ENCODE measurements at places on chromosomes 4 and X.

DNA sequence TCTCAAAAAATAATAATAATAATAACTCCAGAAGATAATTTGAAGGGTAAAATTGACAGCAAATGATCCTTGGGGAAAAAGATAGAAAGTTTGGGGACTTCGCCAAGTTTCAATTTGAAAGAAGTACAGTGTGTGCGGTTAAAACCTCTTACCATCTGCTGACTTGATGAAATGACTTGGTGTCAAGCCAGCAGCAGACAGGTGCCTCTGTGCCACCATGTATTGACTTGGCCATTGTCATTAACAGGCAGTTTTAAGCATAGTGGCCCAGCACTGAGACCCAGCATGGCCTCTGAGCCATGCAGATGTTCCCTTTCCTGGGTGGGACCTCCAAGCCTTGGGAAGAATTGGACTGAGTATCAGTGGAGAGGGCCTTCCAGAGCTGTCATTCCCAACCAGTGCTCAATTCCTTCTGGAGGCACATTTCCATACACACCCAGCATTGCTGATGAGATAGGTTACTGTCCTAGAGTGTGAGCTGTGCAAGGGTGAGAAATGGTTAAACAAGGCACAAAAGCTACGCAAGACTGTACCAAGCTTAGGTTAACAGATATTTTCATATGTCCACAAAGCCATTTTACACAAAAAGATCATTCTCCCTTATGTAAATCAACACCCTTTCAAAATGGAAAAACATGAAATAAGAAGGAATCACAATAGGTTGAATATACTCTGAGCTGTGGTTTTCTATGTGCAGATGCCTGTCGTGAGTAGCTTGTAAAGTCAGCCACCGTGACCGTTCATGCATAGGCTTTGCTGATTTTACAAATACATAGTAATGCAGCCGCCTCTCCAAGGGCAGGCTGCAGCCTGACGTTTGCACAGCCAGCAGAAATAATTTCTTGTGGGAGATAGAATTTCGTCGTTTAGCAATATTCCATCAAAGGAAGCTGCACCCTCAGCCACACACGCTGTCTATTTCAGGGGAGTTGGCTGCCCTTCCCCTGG is 59.4 kb upstream of the FBXW7 start:
- peak; percentile 7 for DNase-seq

DNA sequence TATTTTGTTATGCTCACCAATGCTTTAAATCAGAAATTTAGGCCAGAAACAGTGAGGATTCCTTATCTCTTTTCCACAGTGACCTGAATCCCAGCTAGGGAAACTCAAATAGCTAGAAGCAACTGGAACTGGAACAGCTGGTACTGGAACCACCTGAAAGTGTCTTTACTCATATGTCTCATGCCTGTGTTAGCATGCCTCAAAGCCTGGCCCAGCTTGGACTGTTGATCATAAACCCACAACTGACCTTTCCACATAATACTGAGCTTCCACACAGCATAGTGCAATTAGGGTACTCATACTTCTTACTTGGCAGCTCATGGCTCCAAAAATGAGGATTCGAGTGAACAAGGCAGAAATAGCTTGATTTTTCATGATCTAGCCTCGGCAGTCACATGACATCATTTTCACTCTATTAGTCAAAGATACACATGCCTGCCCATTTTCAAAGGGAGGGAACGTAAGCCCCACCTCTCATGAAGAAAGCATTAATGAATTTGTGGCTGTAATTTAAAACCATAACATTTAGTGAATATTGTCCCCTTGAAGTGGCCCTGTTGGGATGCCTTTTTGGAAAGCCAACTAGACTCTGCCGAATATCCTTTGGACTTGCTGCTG is 80.8 kb upstream of the ACSL1 start:
- DNase-seq: no peak

DNA sequence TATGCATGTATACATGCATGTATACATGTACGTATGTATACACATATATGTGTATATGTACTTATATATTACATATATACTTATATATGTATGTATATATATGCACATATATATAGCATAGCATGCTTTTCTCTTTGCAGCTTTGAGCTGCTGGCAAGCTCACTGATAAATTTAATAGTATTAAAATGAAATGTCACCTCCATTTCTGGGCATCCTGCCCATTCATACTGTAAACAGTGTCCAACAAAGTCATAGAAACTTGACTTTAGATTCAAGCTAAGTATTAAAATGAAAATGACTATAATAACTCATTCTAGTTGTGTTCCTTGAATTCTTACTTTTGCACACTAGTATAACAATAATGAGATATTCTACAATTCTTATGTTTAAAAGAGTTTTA is 163.7 kb downstream of the CFAP47 start:
- no peak for DNase-seq

DNA sequence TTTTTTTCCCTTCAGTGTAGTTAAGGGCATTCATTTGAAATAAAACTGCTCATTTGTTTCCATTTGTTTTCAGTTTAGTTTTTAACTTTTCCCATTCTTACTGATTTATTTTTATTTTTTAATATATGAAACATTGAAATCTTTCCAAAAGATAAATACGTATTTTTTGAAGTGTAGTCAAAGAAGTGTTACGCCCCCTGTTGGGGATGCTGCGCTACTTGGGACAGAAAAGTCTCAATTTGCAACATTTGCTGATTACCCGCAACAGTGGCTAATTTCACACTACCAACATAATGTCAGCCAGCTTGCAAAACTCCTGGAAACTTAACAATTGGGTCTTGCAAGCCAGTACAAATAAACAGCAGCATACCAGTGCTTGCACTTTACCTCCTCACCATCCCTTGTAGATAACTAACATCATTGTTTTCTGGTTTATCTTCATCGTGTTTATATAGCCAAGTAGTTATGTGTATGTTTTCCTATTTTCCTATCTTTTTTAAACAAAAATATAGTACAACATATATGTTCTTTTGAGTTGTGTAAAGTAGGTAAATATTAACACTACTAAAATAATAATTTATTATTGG is 158.6 kb downstream of the STPG2 start:
- no peak for DNase-seq

DNA sequence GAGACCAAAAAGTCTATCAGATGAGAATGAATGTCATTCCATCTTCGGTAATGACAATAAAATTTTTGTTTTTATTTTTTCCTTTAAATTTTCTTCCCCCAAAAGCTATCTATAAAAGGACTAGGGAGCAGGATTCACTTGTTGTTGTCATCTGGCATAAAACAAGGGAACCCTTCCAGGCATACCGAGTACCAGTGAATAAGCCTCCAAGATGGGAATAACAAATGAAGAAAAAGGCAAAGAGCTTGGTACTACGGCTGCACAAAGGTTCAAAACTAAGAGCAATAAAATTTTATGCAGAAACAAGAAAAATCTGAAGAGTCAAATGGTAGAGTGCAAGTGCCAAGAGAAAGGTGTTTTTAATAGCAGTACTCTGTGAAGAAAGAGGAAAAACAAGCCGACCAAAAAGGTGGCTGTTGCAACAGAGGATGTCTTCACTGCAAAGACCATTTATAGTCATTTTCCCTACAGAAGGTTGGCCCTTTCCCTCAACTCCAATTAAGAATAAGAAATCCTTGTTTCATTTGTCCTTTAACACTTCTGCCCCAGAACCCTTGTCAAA is 25.8 kb downstream of the PPP3CA start:
- no peak for DNase-seq

GRCh38 chr4:62399242-62399641 is 1199.1 kb downstream of the ADGRL3 start:
- no peak for DNase-seq

DNA sequence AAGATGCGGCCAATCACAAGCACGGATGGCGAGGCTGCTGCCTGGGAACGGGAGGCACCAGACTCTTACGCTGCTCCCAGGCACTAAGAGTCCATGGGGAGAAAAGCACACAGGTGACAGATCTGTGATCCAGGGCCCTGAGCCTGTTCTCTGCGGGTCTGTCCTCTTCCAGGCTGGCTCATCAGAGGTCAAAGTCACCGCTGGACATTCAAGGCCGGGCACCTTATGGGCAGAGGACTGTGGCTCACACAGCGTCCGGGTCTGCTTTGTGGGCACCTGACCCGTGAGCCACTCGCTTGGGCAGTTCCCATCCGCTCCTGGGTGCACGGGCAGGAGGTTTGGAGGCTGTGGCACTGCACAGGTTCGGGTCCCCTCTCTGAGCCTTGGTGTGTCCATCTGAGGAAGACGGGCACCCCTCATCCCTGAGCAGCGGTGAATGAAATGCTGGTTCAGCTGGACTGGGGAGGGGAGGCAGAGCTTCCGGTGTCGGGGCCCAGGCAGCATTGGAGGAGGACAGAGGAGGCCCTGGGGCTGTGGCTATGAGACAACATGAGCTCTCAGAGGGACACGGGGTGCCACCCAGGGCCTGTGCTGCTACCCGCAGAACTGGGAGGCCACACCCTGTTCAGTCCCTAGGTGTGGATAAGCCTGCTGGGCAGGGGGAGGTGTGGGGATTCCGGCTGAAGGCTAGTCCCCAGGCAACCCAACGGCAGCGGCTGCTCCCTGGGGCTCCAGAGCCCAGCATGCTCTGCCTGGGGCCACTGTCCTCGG is 61.2 kb upstream of the AFAP1 start:
- DNase-seq: no peak

DNA sequence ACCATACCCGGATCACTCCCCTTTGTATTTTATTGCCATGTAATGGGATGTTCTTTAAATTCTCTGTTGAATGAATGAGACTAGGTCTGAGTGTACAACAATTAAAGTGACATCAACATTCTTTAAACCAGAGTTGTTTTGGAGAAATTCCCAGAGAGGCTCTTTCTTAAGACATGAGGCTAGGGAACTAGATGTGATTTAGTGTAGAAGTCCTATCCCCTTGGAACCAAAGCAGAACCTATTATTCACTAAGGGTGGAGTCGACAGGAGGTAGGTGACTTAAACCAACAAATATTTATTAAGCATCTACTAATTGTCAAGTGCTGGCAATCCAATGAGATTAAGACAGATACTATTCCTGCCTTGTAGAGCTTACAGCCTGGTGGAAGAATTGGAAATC is 1.7 kb downstream of the EIF1AX start:
- DNase-seq: peak; percentile 35

- DNase-seq: peak; percentile 36
Measured at GRCh38 chr4:146029147-146029546, 90.5 kb upstream of the ZNF827 start.

DNA sequence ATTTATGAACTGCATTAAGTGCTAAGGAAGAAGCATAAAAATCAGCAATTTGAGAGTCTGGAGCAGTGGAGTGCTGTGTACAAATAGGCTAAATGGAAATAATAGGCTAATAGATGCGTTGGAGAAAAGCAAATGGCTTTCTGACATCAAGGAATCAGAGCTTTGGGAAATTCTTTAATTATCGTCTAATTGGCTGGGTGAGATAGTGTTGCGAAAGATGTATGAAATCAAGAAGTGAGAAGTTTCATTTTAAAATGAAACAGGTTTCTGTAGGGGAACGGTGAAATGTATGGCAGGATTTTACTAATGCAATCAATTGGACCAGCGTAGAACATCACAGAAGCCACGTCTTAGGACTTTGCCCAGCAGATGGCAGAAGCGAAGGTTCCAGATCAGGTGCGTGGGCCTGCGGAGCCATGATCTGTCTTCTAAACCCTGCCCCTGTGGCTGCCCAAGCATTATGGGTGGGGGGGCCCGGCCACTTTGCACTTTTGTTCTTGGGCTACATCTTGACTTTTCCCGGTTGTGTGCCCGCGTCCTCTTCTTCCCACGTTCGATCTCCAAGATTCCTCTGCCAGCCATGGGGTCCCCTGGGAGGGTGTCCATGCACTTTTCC is 118.5 kb upstream of the SHISA3 start:
- DNase-seq: no peak

- DNase-seq: no peak
Measured at GRCh38 chrX:10143071-10143983, 13.4 kb upstream of the CLCN4 start.

GRCh38 chr4:78624048-78624447 is 72.5 kb downstream of the ANXA3 start:
- DNase-seq: no peak

DNA sequence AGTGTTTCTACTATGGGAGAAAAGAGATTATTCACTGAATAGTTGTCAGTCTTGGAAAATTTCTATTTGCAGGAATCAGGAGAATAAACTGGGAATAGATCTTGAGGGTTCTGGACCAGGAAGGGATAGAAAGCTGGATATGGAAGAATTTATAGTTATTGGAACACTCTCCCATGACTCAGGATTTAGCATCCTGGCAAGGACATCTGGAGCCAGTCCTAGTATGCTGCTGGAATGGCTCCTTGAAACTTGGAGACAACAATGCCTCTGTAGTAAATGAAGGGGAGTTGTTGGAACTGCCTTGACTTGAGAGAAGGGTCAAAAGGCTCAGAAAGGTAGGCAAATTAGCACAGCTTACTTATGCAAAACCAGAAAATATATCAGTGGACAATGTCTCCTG is 23.5 kb upstream of the THOC2 start:
- DNase-seq: no peak

DNA sequence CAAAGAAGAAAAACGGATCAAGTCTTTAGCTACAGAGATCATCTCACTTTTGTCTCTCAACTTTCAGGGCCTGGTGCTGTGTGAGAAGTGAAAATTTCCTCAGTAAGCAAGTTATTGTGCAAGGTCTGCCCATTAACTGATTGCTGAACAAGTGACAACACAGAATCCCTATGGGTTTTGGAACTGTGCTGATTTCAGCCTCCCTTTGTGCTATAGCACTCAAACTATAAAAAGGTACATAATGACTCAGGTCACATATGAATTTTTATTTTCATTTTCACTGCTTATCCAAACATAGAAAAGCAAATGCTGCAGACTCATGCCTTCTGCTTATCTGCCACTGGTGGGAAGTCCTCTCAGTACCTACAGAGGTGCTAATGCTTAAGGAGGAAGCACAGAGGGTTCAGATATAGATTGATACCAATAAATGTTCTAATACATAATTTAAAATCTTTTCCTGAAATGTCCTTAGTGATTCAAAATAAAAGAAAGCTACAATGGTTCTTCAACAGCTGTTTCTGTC is 576.2 kb upstream of the CT83 start:
- DNase-seq: no peak

DNA sequence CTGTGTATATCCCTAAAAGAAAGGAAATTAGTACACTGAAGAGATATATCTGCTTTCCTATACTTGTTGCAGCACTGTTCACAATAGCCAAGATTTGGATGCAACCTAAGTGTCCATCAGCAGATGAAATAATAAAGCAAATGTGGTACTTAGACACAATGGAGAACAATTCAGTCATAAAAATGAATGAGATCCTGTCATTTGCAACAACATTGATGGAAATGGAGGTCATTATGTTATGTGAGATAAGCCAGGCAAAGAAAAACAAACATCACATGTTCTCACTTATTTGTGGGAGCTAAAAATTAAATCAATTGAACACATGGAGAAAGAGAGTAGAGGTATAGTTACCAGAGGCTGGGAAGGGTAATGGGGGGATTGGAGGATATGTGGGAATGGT is 611.9 kb downstream of the STPG2 start:
- no peak for DNase-seq
